Daoy (cell line): ENCODE measurements at places on chromosomes 2 and 18. TPM values are rescaled to one million over a fixed set of nuclear protein-coding genes. Genes with fewer than 3 reads are reported as not detected.

- DNase-seq = peak; percentile 97
Observed at GRCh38 chr2:240433973-240434727, 1.3 kb upstream of the GPC1 start.

DNA sequence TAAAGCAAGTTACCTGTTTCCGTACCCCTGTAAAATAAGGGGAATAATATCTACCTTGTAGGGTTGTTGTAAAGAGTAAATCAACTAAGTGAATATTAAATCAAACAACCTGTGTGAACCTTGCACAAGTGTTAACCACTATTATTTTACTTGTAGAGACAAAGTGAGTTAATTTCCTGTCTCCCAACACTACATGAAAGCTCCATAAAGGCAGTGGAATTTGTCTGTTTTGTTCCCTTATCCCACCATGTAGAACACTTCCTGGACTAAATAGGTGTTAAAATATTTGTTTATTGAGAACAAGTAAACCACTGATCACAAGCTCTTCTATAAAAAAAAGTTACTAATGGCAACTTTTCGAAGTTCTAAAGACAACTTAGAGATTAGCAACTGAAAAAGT lies 3.3 kb downstream of the ARL5A start:
- DNase-seq = no peak

DNA sequence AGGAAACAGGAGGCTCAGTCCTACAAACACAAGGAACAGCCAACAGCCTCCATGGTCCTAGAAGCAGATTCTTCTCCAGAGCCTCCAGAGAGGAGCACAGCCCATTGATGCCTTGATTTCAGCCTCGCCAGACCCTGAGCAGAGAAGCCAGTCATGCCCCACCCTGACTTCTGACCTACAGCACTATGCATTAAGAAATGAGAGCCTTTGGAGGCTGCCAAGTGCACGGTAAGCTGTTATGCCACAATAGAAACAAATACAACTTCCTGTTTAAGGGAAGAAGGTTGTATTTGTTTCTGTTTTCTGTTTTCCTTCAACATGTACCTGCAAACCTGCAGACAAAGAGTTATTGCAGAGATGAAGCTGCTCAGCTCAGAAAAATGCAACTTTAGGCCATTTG lies 181.3 kb upstream of the AGAP1 start:
- DNase-seq = no peak

DNA sequence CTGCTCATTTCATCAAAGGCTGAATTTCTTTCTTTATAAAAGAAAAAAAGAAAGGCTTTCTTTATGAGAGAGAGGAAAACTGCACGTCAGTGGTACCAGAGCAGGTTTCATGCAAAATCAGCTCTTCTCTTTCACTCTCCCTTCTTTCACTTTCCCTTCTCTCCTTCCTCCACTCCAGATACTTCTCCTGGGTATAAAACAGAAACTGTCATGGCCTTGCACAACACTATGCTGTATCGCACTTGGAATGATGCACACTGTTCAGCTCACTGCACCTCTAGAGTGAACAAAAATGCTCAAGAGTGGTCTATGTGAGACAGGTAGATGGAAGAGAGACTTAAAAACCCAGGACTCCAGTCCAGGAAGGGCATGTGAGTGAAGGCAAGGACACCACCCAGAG lies 73.8 kb downstream of the KLF7 start:
- DNase-seq = no peak

GRCh38 chr2:233343171-233343705 lies 11.1 kb upstream of the DGKD start:
- no peak for DNase-seq

DNA sequence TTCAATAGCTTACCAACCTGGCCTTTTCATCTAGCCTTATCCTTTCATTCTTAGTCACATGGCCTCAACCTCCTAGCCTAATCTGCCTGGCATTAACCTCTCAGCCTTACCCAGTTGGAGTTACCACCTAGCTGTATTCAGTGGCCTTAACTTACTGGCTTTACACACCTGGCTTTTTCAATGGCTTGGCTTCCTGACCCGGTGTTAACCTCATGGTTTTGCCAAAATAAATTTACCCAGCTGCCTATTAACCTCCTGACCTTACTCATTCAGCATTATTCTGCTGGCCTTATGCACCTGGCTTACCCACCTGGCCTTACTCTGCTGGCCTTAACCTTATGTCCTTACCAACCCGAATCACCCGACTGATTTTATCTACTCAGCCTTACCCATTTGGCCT lies 135.5 kb upstream of the ZSWIM2 start:
- DNase-seq = no peak

DNA sequence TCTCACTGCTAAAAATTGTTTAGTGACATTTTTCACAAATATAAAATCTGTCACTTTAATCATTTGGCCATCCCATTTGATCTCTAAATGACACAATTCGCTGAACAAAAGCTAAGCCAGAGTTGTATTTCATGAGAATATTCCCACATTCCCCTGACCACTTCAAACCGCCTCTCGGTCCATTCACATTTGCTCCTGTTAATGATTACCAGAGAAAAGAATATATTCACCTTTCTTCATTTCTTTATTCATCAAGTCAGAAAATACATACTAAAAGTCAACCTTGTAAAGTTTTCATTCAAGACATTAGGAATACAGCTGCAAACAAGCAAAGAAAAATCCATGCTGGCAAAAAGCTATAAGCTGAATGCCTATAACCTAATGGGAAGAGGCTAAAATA lies 225.5 kb downstream of the DOK6 start:
- DNase-seq = no peak

DNA sequence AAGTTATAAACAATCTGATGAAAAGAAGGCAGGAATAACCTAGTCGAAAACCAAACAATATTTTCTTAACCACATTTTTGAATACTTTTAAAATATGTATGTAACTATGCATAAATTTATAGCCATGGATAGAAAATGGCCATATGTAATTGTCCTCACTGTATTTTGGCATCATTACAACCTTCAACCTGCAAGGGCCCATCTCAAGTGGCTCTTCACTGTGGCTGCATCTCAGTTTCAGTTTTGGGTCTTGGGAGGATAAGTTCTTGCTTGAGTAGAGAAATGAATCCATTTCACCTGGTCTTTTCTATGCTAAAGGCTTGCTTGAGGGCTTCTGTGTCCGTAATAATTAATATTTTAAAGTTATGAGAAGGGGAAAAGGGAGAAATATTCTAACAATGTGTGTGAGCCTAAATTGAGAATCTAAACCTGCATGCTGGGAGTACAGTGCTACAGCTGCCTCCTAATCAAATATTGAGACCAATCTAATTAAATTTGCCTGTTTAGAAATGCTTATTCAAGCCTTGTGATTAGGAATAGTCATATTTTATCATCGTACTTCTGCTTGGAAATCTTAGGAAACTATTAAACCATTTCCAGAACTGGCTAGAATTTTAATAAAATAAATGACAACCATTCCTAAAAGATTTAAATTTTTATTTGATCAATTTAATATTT lies 92.5 kb downstream of the EML4 start:
- DNase-seq = no peak

DNA sequence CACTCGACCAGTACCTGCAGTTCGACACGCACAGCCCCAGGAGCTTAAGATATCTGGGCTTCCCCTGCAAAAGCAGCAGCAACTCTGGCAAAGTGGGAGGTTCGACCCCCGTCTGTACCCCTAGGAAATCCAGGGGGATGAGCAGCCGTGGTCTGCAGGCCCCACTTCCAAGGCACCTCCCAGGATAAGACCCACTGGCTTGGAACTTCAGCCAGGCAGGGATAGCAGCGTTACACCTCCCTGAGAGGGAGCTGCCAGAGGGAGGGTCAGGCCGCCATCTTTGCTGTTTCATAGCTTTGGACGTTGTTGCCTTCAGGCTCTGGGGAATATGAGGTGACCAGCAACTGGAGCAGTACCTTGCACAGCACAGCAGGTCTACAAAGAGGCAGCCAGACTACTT lies 351.1 kb downstream of the SOX11 start:
- DNase-seq = no peak

- peak; percentile 79 for DNase-seq
Observed at GRCh38 chr2:109324861-109325260, 195.9 kb downstream of the SH3RF3 start.

GRCh38 chr2:72963423-72964145 lies 46.3 kb downstream of the EMX1 start:
- no peak for DNase-seq

DNA sequence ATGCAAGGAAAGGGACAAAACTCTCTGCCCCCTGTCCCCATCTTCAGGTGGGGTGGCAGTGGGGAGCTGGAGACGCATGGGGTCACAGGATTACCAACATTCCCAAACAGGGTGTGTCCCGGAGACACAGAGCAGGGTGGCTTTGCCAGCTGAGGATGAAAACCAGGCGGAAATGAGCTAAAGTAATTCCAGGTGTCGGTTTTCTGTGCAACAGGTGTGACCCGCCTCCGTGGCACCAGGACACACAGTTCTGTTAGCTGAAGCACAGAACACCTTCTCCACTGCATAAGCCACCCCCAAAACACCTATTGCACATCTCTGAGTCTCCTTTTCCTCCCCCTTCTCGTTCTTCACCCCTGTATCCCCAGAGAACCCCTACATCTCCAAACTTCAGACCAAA lies 122.7 kb upstream of the GLI2 start:
- DNase-seq = no peak

GRCh38 chr2:45786836-45787357 lies 135.4 kb downstream of the PRKCE start:
- peak; percentile 76 for DNase-seq

DNA sequence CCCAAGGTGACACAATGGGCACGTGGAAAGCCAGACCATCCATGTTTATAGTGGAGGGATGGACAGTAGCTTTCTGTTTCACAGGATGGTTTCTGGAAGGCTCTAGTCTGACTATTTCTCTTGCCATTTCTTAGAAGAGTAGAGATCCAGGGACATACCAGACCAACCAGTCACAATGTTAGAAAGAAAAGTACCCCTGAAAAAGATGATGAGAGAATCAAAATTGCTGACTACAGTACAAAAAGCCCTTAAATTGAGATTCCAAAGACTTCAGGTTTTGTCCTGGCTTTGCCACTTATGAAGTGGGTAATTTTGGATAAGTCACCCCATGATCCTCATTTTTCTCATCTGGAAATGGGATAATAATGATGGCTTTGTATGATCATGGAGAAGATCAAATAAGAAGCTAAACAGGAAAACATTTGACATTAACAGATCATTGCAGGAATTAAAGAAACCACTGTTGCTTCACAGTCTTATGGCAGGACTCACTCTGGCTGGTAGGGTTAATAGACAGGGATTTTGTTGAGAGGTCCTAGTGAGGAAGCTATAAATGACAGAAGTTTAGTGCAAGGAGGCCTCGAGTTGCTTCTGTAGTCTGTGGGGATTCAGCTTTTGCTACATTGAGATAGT lies 386.0 kb downstream of the IRS1 start:
- DNase-seq = no peak

DNA sequence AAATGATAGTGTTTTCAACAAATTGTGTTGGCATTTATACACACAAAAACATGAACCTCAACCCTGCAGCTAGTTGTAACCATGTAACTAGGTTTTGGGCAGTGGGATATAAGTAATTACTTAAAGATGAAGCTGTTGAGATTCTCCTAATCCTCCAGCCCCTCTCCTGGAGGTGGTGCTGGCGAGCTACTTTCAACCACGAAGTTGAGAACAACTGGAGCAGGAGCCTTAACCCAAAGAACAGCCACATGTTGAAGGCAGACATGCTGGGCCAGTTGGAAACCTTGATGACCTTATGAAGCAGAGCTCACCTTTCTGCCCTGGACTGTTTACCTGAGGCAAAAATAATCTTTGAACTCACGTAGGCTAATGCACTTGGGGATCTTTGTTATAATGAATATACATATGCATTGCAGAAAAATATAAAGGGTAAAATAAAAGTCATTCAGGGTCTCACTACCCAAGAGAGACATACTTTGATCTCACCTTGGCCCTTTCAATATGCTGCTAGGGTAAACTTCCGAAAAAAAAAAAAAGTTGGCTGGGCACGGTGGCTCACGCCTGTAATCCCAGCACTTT lies 89.6 kb upstream of the NPAS2 start:
- DNase-seq = peak; percentile 80

GRCh38 chr2:205696331-205696926 lies 14.1 kb downstream of the NRP2 start:
- DNase-seq = peak; percentile 48

DNA sequence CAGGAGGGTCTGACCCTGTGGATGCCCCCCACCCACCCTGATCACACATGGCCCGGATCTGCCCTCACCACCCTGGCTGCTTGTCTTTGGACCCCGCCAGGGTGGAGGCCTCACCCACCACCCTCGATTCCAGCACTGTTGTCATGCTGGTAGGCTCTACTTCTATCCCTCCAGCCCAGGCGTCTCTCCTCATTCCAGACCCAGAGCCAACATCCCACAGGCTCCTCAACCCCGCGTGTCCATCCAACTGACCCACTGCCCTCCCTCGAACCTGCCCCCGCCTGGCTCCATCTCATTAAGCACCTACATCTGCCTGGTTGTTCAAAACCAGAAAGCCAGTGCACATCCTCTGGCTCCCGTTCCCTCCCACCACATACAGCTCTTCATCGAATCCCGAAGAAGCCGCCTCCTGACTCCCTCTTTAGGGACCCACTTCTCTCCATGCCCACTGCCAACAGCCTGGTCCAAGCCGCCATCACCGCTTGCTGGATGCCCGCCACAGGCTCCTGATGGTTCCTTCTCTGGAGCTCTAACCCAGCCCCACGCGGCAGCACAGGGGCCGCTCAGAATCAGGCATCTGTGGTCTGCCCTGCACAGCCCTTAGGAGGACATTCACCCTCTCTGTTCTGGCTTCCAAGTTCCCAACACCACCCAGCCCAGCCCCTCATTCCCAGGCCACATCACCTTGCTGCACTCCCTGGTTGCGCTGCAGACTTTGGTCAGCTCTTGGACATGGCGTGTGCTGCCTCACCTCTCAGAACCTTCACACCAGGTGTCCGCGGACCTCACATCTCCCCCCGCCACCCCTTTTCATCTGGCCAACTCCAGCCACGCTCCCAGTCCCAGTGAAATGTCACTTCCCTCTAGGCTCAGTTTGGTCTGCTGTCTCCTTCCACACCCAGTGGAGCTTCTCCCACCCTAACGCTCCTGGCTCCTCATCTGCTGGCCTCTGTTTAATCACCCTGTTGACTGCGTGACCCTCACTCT lies 43.0 kb downstream of the EMX1 start:
- DNase-seq = no peak

GRCh38 chr2:194103941-194104659 lies 1552.9 kb upstream of the SLC39A10 start:
- DNase-seq = no peak

PHLPP1 gene
- total RNA-seq = 2.5 and 4.8 TPM in 2 replicates

CFAP53 gene
- 0.06 and 4.3 TPM in 2 replicates for total RNA-seq

CTLA4 gene
- total RNA-seq = not detected in 2 replicates

PDE11A gene
- 0.03 and 0.29 TPM in 2 replicates for total RNA-seq

ALLC gene
- total RNA-seq = 0.11 TPM in 1 of 2 replicates, not detected in the other

MFF gene
- total RNA-seq = 100 and 113 TPM in 2 replicates

TTL gene
- 33.6 and 34.2 TPM in 2 replicates for total RNA-seq

BCL2 gene
- total RNA-seq = 2.2 and 2.7 TPM in 2 replicates

C2orf78 gene
- total RNA-seq = under 0.01 TPM in 1 of 2 replicates, not detected in the other

MC5R gene
- total RNA-seq = not detected in 2 replicates

CYP1B1 gene
- 35.0 and 35.4 TPM in 2 replicates for total RNA-seq

FER1L5 gene
- total RNA-seq = 0.06 TPM in 1 of 2 replicates, not detected in the other

GALNT13 gene
- total RNA-seq = not detected in 2 replicates

GKN1 gene
- total RNA-seq = not detected in 2 replicates
